NCI-H774 (cell line): ENCODE measurements at places on chromosomes 12 and 14.

DNA sequence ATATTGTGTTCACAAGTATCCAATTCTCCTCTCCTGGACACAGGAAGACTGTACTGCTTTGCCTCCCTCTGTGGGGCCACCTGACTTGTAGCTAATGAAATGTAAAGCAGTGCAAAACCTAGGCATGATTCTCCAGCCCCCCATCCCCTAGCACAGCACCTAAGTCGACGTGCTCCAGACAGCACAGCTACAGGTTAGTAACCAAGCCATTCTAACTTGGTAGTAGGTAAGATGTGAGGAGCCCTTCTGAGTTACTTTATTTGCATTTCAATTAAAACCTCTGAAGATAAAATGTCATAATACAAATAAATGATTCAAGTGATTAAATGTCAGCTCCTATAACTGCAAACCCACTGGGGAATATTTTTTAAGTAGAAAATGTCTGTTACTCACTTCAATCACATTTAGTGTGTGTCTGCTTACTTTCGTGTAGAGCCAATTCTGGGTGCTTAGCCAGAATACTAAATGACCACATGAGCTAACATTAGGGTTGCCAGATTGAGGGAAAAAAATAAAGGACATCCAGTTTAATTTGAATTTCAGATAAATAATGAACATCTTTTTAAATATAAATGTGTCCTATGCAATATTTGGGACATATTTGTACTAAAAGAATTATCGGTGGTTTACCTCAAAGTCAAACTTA, 64.8 kb upstream of the HIF1A start:
- no peak for DNase-seq

DNA sequence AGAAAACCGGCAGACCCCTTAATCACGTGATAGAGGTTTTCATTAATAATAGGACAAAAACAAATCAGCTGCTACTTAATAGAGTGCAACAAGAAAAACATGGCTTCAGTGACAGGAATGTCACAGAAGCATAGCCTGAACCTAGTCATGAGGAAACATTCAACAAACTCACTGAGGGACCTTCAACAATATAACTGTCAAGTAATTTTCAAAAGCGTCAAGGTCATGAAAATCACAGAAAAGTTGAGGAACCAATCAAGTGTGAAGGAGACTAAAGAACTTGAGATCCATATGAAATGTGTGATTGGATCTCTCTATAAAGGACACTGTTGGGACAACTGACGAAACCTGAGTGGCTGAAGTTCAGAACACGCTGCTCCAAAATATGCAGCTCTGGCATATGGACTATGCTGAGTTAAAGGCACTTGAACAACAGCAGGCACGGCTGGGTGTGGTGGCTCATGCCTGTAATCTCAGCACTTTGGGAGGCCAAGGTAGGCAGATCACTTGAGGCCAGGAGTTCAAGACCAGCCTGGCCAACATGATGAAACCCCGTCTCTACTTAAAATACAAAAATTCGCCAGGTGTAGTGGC, 16.3 kb downstream of the NDUFA12 start:
- DNase-seq: no peak

DNA sequence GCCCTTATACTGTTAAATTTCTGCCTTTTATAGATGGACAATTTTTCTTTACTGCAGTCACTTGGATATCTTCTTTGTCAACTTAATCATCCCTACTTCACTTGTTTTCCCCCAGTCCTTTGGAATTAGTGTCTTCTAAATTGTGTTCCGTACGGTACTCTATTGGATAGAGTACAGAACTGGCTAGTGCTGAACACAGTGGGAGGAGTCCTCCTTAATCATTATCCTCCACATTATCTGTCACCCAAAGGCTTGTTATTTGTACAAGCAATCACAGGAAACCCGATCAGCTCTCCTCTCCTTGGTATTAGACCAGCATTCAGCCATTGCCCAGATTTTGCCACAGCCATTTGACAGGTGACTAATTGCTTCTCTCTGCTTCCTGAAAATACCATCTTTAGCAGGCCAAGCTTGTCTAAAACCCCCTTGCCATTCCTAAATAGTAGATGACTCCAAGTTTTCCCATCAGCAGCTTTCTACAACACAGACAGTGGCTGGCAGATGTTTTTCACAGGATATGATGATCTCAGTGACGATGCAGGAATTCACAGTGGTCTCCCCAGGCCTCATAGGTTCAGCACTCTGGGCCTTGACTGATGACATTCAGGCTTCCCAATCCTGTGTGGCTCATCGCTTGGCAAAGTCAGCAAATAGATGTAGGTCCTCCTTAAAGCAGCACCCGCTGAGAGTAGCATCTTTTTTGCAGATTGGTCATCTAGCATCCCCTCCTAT, 216.0 kb upstream of the RGS6 start:
- no peak for DNase-seq

GRCh38 chr14:53545217-53545616, 392.1 kb upstream of the DDHD1 start:
- DNase-seq: no peak

DNA sequence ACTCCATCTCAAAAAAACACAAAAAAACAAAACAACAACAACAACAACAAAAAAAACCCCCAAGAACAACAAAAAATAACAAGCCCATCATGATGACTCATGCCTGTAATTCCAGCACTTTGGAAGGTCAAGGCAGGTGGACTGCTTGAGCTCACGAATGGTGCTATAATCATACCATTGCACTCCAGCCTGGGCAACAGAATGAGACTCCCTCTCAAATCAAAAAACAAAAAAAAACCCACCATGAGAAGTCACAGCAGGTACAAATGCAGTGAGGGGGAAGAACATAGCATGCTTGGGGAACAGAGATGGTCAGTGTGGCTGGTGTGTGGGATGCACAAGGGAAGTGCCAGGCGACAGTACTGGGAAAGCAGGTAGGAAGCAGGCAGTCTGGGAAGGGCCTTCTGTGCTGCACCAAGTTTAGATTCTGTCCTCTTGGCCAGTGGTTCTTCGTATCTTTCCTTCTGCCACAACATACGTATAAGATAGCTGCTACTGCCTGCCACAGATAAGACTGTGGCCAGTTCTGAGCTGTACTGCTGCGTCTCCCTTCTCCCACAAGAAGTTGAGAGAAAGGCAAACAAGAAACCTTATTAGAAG, 28.0 kb downstream of the ATG14 start:
- no peak for DNase-seq

DNA sequence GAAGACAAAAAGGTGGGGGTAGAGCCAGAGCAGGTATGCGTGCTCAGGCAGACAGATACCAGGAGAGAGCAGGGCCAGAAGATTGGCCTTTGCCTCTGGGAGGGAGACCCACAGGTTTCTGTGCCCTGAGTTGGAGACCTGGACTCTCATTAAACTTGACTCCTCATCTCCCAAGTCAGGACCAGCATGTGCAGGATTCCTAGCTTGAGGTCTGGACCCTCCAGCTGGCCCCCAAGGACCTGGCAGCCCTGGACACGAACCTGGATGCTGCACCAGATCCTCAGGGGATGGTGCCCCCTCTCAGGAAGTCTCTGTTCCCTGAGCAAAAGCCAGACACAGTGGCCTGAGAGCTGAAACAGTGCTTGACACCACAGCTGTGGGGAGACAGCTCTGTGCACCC, 10.5 kb upstream of the KRT73 start:
- no peak for DNase-seq

- DNase-seq: no peak
Observed at GRCh38 chr14:104545151-104545941, 34.2 kb upstream of the C14orf180 start.

DNA sequence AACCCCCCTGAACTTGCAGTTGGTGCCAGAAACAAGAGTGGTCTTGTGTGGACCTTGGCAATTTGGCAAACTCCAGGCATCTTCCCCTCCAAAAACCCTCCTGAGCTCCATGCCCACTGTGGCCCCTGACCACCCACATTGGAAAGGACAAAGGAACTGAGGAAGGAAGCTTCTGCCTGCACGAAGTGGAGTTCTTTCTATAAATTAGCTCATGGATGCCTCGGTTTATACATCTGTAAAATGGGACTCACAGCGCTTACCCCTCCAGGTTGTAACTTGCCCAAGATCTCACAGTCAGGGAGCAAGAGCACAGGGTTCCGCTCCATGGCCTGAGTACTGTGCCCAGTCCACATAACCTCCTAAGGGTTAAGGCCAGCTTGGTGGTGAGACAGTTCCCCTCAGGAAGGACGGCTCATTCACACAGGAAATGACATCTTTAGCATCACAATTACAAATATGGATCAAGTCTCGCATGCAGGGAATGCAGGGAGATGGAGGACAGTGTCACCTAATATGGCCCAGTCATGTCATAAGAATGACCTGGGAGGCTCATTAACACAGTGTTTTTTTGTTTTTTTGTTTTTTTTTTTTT, 66.6 kb downstream of the CLMN start:
- no peak for DNase-seq

- no peak for DNase-seq
Observed at GRCh38 chr12:127928615-127929571, 338.1 kb upstream of the TMEM132C start.

GRCh38 chr12:95989504-95990123, 6.5 kb downstream of the HAL start:
- DNase-seq: no peak

- no peak for DNase-seq
Observed at GRCh38 chr12:7444537-7444936, 584 bp upstream of the CD163L1 start.

DNA sequence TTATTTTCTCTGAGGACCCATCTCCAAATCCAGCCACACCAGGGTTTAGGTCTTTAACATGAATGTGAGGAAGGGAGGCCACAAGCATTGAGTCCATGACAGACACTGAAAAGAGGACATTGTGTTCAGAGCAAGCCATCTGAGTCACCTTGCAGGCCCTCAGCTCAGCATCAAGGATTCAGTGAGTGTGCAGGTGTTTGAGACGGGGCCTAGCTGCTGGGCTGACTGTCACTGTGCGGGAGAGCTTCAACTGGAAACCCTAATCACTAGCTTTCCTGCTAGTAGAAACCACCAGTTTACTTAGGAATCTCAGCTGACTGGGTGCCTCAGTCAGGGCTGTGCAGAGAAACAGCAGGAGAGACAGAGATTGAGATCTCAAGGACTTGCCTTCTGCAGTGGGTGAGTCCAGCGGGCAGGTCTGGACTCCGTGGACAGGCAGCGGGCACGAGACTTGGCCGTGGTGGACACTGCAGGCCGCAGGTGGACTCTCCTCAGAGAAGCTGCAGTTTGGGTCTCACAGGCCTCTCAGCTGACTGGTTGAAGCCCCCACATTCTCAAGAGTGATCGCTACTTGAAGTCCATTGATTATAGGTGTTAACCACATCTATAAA, 86.1 kb upstream of the DYNC1H1 start:
- DNase-seq: no peak

- peak; percentile 95 for DNase-seq
Observed at GRCh38 chr12:58765653-58766512, 154.4 kb downstream of the LRIG3 start.

- no peak for DNase-seq
Observed at GRCh38 chr14:24095271-24096068, 1.4 kb downstream of the PCK2 start.

DNA sequence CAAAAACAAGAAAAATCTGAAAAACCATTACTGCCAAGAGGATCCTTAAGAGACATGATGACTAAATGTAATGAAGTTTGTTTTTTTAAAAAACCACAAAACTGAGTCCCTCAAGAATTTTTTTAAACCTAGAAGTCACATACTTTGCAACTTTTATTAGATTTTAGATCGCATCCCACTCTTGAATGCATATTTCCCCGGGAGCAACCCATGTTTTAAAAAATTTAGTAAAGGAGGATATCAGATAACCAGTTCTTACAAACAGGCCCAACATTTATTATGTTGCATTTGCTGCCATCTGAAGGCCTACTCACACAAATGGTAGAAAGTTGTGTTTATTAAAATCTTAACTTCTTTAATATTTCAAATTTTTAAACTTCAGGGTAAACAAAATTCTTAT, 44.3 kb upstream of the CCT2 start:
- DNase-seq: no peak

GRCh38 chr12:43965899-43966298, 130.0 kb downstream of the TMEM117 start:
- no peak for DNase-seq

DNA sequence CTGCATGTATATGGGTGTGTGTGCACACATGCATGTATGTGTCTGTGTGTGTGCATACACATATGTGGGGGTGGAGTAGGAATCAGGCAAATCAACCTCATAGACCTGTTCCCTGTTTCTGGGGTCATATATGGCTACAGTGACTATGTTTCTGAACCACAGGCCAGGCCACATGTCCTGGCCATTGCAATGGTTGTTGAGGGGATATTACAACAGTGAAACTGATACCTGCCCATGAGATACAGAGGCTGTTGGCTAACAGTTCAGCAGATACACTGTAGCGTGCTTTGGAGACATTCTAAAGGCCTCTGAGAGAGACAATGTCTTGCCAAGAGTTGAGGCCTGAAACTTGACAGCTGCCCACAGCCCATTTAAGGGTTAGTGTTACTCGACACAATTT, 47.3 kb upstream of the FOS start:
- DNase-seq: no peak

GRCh38 chr12:59014885-59015284, 94.6 kb upstream of the LRIG3 start:
- no peak for DNase-seq

GRCh38 chr14:51207621-51208020, 32.4 kb upstream of the TMX1 start:
- no peak for DNase-seq

- no peak for DNase-seq
Observed at GRCh38 chr12:5715021-5715420, 230.0 kb downstream of the ANO2 start.

DNA sequence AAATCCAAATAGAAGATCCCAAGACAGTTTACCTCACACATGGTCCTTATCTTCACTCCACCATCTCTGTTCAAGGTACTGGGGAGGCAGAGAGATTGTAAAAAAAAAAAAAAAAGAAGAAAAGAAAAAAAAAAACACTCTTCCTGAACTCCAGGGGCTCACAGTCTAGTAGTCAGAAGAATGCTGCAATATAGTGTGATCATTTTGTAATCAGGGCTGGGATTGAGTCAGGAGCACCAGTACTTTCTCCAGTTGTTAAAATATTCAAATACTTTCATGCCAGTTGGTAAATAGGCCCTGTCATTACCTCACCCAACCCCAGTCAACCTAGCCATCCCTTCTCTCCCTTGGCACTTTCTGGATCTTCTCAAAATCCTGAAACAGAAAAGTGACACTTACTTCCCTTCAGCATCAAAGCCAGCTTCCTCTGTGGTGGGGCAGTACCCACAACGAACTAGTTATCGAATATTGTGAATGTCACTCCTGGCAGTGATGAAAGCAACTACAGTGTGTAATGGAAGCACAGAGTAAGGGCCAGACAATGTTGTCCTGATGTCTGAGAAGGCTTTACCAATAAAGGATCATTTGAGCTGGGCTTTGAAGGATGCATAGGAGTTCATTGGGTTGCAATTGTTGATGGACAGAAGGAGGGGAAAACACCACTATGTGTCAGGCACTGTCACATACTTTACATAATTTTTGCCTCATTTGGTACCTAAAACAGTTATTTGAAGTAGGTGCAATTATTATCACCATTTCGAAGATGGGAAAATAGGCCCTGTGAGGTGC, 44.3 kb upstream of the HSPB8 start:
- DNase-seq: no peak

DNA sequence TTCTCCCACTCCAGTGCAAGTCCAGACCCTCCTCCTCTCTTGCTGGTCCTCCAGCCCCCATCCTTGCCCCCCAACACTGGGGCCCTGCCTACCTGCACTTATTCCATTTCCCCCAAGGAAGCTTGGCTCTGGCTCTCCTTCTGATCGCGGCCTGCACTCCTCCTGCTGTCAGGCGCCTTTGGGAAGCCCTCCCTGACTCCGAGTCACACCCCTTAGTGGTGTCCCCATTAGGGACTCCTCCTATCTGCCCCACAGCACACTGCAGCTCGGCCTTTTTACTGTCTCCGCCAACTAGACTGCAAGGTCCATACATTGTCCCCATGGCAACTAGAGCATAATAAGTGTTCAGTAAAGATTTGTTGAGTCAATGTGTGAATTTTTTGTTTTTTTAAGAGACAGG, 32.9 kb downstream of the FIGNL2 start:
- no peak for DNase-seq
